ENCODE measurements at places on chromosomes 3 and 15. TPM values are rescaled to one million over a fixed set of nuclear protein-coding genes. Genes with fewer than 3 reads are reported as not detected.

- DNase-seq = no peak
These were observed 73.1 kb upstream of the TSPAN3 start for GRCh38 chr15:77144026-77144425.

DNA sequence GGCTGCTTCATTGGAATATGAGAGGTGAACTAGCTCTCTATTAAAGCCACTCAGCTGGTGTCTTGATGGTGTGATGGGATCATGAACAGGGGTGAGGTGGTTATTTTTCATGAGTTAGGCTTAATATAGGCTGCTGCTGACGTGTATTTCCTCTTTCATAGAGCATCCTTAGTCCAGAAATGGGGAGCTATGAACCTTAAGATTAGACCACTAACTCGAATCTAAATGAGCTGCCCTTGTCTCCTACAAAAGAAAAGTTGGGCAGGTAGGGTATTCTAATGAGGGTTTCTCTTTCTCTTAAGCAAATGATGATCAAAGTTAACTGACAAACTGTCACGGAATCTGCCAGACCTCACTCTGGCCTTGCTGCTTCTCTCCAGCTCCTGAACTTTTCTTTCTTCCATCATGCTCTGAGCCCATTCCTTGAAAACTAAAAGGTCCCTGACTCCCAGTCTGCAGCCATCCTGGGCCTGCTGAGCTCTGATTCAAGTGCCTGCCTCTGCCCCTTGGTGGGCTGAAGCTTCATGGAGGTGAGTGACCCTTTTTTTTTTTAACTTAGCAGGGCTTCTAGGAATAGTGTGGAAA lies at the start of gene TRIM69:
Gene TRIM69 (plus strand): TSS at position 348 of the 585 bp plus-strand sequence. CDS start 177 bp downstream, at position 525.
- DNase-seq = no peak

DNA sequence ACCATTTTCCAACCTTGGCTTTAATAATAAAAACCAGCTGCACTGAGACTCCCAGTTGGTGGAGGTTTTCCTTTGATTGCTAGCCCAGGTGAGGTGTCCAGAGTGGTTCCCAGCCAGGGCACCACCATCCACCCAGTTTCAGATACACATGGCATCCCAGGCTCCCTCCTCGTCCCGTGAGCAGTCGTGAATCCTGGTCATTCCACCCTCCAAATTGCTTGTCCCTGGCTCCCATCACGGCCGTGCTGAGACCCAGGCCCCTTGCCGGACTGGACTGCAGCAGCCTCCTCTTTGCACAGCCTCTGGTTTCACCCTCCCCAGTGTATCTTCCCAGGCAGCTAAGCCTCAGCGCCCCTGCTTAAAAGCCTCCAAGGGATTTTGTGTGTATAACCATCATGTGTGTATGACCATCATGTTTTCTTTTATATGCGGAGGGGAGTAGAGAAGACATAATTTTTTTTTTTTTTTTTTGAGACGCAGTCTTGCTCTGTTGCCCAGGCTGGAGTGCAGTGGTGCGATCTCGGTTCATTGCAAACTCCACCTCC lies 106.3 kb downstream of the ETFA start:
- DNase-seq = no peak

The ATP13A5 gene
- total RNA-seq = not detected

The CPLX3 gene
- not detected for total RNA-seq

GRCh38 chr3:38611866-38612265 lies 37.6 kb downstream of the SCN5A start:
- no peak for DNase-seq

GRCh38 chr3:135915206-135915605 lies 50.3 kb upstream of the PPP2R3A start:
- no peak for DNase-seq

The SV2B gene
- total RNA-seq = 4.5 TPM

The GPR149 gene
- not detected for total RNA-seq

The STRA6 gene
- 21.9 TPM for total RNA-seq

- no peak for DNase-seq
These were observed 60.0 kb upstream of the SMAD3 start for GRCh38 chr15:67005294-67005996.

The ALDH1L1 gene
- total RNA-seq = 11.5 TPM

The DAZL gene
- total RNA-seq = not detected

GRCh38 chr3:66107855-66108254 lies 69.1 kb upstream of the MAGI1 start:
- no peak for DNase-seq

The FBXO40 gene
- total RNA-seq = not detected

- no peak for DNase-seq
These were observed 4.6 kb downstream of the SEMA7A start for GRCh38 chr15:74428970-74429780.

DNA sequence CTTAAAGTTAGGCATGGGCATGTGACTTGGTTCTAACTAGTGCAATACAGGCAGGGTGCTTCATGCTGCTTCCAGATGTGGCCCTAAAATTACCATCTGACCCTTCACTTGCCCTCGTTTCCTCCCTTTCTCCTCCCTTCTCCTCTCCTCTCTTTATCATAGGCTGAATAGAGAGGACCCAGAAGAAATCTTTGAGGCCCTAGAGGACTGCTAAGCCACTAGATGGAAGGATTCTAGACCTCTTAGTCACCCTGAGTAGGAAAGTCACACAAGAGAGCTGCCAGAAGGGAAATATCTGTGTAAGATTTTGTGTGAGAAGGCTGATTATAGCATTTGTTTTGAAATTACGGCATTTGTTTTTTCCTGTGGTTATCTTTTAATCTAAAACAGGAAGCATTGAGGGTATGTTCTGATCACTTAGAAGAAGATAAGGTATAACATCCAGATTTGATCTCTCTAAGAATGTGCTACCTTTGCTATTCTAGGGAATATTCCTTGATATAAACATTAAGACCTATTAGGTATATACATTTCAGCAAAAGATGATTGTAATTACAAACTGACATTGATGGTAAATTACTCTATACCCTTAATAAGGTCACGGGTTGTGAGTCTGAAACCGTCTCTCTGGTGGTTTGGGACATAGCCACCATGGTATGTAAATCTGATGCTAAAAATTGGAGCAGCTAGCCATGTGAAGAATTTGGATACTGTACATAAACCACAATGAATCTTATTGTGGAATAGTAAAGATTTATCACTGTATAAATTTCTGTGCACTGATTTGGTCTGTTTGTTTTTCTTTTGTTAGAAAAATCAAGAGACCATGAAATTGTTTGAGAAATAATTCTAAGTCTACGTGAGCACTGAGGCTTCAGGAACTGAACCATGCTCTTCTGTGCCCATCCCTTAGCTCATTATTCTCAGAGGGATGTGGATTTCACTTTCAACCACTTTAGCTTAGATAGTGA lies 84.1 kb downstream of the TP63 start:
- DNase-seq = no peak

GRCh38 chr3:111617406-111617805 lies 22.3 kb upstream of the ZBED2 start:
- DNase-seq = no peak

GRCh38 chr15:70275461-70276138 lies 177.9 kb upstream of the TLE3 start:
- no peak for DNase-seq

GRCh38 chr3:160129459-160130061 lies 95.7 kb upstream of the C3orf80 start:
- no peak for DNase-seq

The MUC20 gene
- 12.7 TPM for total RNA-seq

The MAPKAPK3 gene
- total RNA-seq = 20.5 TPM

- DNase-seq = no peak
These were observed 29.9 kb downstream of the PDIA5 start for GRCh38 chr3:123096731-123097130.

- DNase-seq = no peak
These were observed 191.0 kb downstream of the EPHB1 start for GRCh38 chr3:134985864-134986715.

The SEMA3B gene
- 63.4 TPM for total RNA-seq

The CEMIP gene
- 1.3 TPM for total RNA-seq

GRCh38 chr3:130506031-130506430 lies 10.9 kb upstream of the COL6A6 start:
- DNase-seq = no peak
